Stomach (tissue), 19 donors: ENCODE measurements at places on chromosomes 16 and 17. TPM values are rescaled to one million over a fixed set of nuclear protein-coding genes. Genes with fewer than 3 reads are reported as not detected.

Gene ETV4
- total RNA-seq, result 0.58 TPM

Gene HEATR9
- total RNA-seq, result 0.29 TPM

Gene SLC5A2
- total RNA-seq, result not detected

Gene PPM1E
- 0.92 TPM for total RNA-seq

Gene LRRC36
- 0.73 TPM for total RNA-seq

Gene NKD1
- total RNA-seq, result 284 TPM

DNA sequence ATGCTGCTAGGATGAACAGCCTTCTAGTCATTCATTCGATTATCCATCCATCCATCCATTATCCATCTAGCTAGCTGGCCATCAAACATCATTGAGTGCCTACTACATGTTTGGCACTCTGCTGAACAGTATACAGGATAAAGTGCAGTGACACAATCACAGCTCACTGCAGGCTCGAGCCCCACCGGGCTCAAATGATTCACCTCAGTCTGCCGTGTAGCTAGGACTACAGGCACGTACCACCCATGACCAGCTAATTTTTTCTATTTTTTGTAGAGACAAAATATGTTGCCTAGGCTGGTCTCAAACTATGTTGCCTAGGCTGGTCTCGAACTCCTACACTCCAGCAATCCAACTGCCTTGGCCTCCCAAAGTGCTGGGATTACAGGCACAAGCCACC, 50.0 kb downstream of the SSH2 start:
- H3K4me3 ChIP-seq, result no peak overlapping the region
- no peak overlapping the region for H3K27ac ChIP-seq
- H3K27me3 ChIP-seq, result no peaks in the 10 kb centered on the region
- no peaks in the 10 kb centered on the region for H3K36me3 ChIP-seq
- no peaks in the 10 kb centered on the region for H3K4me1 ChIP-seq
- DNase-seq, result no peak

GRCh38 chr17:20992416-20992815, 50.4 kb downstream of the USP22 start:
- no peak for DNase-seq
- H3K4me1 ChIP-seq, result peaks cover 23% of the 10 kb centered on the region
- H3K27ac ChIP-seq, result no peak overlapping the region
- H3K4me3 ChIP-seq, result no peak overlapping the region
- H3K36me3 ChIP-seq, result no peaks in the 10 kb centered on the region

- no peaks in the 10 kb centered on the region for H3K4me1 ChIP-seq
- H3K36me3 ChIP-seq, result no peaks in the 10 kb centered on the region
- peaks cover 29% of the 10 kb centered on the region for H3K27me3 ChIP-seq
- DNase-seq, result peak; percentile 16
These were observed 52.0 kb upstream of the LHX1 start for GRCh38 chr17:36885153-36885735.

GRCh38 chr17:73743518-73744201, 99.4 kb upstream of the SDK2 start:
- H3K36me3 ChIP-seq, result no peaks in the 10 kb centered on the region
- H3K27me3 ChIP-seq, result peaks cover 4% of the 10 kb centered on the region
- no peak for DNase-seq
- H3K4me1 ChIP-seq, result no peaks in the 10 kb centered on the region

DNA sequence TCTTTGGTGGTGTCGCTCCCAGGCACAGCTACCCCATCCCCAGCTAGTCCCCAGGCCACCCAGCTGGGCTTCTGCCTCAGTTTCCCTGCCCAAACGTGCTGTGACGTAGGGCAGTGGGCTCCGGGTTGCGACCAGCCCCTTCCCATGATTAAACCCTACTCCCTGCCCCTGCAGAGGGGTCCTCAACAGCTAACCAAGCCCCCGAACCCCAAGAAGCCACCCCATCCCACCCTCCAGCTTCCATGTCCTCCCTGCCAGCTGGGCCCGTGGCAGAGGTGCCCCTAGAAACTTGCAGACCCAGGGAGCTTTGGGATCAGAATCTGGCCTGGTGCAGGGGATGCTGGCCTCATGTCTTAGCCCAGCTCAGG, 879 bp upstream of the NTN3 start:
- DNase-seq, result no peak
- no peak overlapping the region for H3K27ac ChIP-seq
- H3K4me1 ChIP-seq, result peaks cover 61% of the 10 kb centered on the region
- H3K27me3 ChIP-seq, result peaks cover 19% of the 10 kb centered on the region
- H3K4me3 ChIP-seq, result no peak overlapping the region

DNA sequence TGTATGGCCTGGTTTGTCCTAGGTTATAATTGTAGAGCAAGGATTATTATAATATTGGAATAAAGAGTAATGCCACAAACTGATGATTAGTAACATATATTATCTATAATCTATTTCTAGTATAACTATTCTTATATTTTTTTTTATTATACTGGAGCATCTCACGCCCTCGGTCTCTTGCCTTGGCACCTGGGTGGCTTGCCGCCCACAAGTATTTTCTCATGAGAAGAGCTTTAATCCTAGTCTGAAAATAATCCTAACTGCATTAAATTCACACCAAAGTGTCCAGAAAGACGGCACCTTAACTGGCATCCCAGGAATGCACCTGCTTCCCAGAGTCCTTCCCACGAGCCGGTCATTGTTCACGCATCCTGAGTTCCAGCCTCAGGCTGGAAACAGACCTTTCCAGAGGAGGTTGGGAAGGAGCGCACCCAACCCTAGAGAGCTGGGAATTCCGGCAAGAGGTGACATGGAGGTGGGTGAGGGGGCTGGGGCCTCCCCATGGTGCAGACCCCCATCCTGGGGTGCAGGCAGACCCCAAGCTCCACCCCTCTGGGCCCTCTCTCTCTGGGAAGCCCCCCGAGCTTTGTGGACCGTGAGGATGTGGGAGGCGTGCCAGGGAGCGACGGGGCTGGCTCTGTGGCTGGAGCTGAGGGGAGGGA, 15.9 kb downstream of the CHMP1A start:
- H3K4me3 ChIP-seq, result no peak overlapping the region
- no peak overlapping the region for H3K27ac ChIP-seq
- peaks cover 22% of the 10 kb centered on the region for H3K4me1 ChIP-seq

DNA sequence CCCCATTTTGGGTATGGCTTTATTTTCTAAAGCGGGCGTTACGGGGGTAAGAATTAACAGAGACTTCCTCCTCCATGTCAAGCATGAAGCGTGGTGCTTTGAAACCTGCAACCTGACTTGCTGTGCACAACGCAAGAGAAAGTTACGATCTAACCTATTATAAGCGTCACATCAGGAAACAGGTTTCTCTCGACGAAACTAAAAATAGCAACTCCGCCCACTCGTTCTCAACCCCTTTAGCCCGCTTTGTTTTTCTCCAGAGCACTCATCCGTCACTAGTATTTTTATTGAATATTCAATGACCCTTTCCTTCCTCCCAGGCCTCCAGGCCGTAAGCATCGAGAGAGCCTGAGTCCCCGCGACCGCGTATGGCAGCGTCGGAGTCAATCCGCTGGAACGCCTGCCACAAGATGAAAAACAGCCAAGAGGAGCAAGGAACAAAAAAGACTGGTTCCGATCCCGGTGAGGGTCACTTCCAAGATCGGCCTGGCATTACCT, 555 bp downstream of the NUP88 start:
- no peaks in the 10 kb centered on the region for H3K27me3 ChIP-seq
- peak overlapping the region; percentile 95 for H3K27ac ChIP-seq
- peaks cover 70% of the 10 kb centered on the region for H3K4me1 ChIP-seq
- peaks cover 55% of the 10 kb centered on the region for H3K36me3 ChIP-seq
- peak overlapping the region; percentile 88 for H3K4me3 ChIP-seq

GRCh38 chr17:62601471-62601870, 26.0 kb upstream of the MRC2 start:
- no peaks in the 10 kb centered on the region for H3K27me3 ChIP-seq
- peaks cover 9% of the 10 kb centered on the region for H3K4me1 ChIP-seq
- DNase-seq, result no peak
- peaks cover 17% of the 10 kb centered on the region for H3K36me3 ChIP-seq
- no peak overlapping the region for H3K27ac ChIP-seq

DNA sequence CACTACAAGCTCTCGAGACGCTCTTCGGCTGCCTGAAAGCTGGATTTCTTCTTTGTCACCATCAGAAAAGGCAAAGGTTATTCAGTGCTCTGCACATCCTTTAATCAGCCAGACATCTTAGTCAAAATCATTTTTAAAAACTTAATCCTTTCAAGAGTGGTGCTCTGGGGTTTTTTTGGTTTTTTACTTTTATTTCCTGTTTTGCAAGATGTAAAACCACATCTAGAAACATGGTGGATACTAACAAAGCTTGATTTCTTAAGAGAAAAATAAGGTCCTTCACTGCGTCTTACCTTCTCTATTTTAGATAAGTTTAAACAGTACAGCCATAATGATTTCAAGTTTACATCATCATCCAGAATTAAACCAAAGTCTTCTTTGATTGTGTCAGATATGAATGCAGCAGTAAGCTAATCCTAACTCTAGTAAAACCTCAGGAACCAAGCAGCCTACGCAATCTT, 6.3 kb downstream of the ANKRD11 start:
- H3K36me3 ChIP-seq, result no peaks in the 10 kb centered on the region

DNA sequence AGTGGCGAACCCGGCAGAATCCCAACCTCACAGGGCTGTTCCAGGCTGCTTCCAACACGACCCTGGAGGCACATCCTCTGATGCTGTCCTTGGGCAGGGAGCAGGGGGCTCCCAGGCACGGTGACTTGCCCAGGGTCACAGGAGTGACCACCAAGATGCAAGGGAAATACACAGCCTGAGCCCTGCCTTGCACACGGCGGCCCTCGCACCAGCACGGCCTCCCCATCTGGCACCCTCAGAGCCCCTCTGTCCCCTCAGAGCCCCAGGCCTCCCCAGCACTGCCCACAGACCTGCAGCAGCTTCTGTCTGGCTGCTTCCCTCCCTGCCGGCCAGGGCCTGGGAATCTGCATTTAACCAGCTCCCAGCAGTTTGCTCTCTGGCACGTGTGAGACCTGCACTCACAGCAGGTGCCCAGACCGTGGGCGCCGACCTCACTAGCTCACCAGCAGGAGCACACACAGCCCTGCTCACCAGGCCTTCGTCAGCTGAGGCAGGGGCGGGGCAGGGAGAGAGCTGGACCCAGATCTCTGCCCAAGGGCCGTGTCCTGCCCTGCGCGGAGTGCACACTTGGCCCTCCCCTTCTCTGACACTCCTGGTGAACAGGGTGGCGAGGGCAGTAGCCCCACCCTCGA, 29.7 kb upstream of the ZC3H18 start:
- H3K27ac ChIP-seq, result no peak overlapping the region
- H3K4me1 ChIP-seq, result peaks cover 12% of the 10 kb centered on the region
- peak; percentile 24 for DNase-seq
- H3K4me3 ChIP-seq, result no peak overlapping the region
- no peaks in the 10 kb centered on the region for H3K27me3 ChIP-seq
- H3K36me3 ChIP-seq, result peaks cover 8% of the 10 kb centered on the region

DNA sequence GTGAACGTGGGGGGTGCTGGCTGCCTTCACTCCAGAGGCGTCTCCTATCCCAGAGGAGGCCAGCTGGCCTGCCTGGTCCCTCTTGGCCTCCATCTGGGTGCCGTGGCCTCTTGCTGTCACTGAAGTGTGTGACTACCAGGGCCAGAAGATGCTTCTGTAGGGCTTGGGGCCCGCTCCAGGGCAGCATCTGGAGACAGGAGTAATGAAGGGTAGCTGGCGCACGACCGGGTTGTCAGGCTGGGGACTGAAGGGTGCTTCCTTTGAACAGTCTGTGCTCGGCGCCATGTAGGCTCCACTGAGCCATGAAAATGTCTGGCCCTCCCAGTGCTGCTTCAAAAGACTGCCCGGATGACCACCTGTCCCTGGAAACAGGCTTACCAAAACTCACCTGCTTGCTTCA, 31.3 kb downstream of the ASIC2 start:
- H3K4me1 ChIP-seq, result no peaks in the 10 kb centered on the region
- H3K36me3 ChIP-seq, result no peaks in the 10 kb centered on the region

DNA sequence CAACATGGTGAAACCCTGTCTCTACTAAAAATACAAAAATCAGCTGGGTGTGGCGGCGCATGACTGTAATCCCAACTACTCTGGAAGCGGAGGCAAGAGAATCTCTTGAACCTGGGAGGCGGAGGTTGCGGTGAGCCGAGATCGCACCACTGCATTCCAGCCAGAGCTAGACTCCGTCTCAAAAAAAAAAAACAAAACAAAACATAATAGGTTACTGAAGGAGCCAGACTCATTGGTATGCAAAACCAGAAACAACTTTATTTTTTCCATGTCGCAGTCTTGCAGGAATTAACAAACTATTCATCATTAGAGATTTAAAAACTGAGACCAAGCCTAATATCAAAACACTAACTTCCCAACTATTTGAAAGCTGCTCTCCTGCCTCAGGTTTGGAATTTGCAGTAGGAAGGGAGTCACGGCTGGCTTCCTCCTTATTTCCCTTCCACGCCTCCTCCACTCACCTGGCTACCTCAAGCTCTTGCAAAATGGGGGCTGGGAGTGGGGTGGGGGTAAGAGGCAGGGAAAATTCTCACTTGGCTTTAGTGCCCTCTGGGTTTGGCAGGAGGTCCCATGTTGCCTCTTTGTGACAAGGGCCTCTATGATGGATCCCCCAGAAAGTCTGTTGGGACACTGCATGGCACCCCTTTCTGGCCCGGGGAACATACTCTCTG, 34.1 kb upstream of the MYH10 start:
- no peaks in the 10 kb centered on the region for H3K36me3 ChIP-seq
- H3K4me3 ChIP-seq, result no peak overlapping the region

- no peak for DNase-seq
- no peaks in the 10 kb centered on the region for H3K27me3 ChIP-seq
- H3K27ac ChIP-seq, result no peak overlapping the region
- H3K36me3 ChIP-seq, result no peaks in the 10 kb centered on the region
These were observed 372.7 kb downstream of the SLC39A11 start for GRCh38 chr17:72719578-72720493.

- H3K36me3 ChIP-seq, result no peaks in the 10 kb centered on the region
- H3K4me3 ChIP-seq, result no peak overlapping the region
- DNase-seq, result no peak
- peak overlapping the region; percentile 62 for H3K27ac ChIP-seq
These were observed 80.3 kb upstream of the LHX1 start for GRCh38 chr17:36856903-36857381.

DNA sequence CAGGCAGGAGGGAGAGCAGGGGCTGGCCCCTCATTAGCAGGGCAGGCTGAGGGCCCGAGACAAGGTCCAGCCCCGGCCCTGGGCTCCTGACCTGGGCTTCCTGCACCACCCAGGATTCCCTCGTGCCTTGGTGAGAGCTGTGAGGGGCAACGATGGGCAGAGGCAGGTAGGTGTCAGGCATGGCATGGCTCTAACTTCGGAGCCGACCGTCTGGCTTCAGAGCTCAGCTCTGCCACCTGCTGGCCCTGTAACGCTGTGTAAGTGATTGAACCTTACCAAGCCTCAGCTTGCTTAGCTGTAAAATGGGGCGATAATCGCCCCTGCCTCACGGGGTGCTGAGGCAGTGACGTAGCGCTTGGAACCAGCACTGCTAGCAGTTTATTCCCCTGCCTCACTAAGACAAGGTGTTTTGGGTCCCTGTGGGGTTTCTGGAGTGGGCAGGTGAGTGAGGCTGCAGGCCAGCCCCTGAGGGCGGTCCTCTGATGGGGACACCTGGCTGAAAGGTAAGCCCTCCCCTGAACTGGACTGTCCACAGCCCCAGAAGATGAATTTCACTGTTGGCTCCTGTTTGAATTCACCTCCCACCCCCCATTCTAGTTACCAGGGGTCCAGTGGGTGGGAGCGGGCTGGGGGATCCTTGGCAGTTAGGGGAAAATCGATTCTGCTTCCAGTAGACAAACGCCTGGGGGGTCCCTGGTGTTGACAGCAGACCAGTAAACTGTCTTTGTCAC, 184.8 kb upstream of the GSE1 start:
- no peak overlapping the region for H3K4me3 ChIP-seq
- H3K27ac ChIP-seq, result no peak overlapping the region
- no peaks in the 10 kb centered on the region for H3K36me3 ChIP-seq
- no peaks in the 10 kb centered on the region for H3K27me3 ChIP-seq
- peaks cover 18% of the 10 kb centered on the region for H3K4me1 ChIP-seq
